T-cell (primary cell): ENCODE measurements at places on chromosomes 13 and 19.

GRCh38 chr13:98059276-98059675 lies 83.6 kb upstream of the FARP1 start:
- DNase-seq = no peak

DNA sequence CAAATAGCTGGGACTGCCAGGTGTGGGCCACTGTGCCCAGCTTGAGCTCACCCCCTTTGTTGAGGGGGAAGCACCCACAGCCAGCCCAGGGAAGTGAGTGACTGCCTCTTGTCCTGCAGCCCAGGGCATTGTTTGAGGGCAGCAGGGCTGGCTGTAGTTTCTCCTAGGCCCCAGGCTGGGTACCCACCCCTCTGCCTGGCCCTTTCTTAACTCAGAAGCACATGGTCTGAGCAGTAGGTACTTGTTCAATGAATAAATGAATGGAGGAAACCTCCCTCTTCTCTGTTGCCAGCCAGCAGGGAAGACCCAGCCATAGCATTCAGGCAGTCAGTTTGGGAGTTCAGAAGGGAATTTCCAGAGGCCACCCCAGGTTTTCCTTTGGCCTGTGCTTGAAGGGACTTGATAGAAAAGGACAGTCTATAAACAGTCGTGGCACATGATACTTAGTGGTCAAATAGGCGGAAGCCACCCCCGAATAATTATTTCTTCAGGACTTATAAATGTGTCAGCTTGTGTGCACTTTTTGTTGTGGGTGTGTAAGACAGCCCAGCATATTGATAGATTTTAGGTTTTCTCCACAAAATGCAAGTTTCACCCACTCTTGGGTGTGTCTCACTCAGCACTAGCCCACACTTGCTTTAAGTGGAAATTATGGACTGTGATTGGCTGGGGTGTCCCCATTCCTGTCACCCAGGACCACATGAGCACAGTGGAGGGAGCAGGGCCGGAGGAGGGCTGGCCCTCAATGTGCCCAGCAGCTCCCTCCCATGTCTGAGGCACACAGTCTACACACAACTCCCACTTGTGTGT lies 33.1 kb downstream of the GATAD2A start:
- no peak for DNase-seq

- DNase-seq = no peak
Measured at GRCh38 chr13:49571299-49572240, 13.8 kb downstream of the RCBTB1 start.

GRCh38 chr19:17448131-17448967 lies at the start of gene TMEM221:
TSS of gene TMEM221 (minus strand) at chr19:17448668. CDS start at chr19:17448462, 206 bp downstream.
- peak; percentile 28 for DNase-seq

DNA sequence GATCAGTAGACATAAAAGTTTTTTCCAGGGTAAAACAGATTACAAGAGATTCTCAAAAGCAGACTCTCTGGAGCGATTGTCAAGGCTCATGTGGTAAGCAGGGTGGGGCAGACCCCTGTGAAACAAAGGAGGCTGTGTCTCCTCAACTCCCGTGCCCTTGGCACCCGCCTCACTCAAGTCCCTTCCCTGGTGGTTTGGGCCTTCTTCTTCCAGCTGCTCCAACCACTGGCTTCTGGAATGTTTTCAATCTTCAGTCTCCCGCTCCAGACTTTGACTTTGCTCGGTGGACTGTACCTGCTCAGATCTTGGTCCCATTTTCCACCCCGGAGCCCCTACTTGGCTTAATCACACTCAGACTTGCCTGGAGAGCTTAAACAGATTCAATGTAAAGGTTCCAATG lies 74.8 kb upstream of the STK24 start:
- DNase-seq = no peak

GRCh38 chr13:31022928-31023530 lies 90.6 kb downstream of the TEX26 start:
- no peak for DNase-seq

DNA sequence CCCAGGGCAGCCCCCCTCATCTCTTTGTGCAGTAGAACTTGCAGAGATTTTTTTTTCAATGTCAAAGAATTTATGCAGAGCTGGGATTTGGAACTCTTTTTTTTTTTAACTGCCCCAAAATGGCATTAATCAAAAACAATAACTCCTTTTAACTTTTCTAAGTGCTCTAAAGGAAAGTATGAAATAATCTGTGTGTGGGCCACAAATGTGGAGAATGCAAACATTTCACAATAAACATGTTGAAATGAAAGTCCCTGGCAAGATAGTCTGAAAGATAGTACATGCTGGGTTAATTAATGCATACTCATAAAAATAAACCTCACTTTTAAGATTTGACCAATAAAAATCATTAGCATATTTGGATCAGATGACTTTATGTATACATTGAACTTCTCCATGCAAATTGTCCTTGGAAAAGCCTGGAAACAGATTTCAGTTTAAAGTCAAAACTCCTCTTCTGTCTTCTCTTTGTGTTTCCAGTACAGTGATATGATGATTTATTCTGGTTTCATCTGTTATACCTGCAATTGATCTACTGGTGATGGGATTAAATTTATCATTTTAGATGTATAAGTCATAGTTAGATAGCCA lies 30.5 kb upstream of the ZNF536 start:
- no peak for DNase-seq

- DNase-seq = no peak
Measured at GRCh38 chr13:75226733-75227435, 255.1 kb downstream of the TBC1D4 start.

DNA sequence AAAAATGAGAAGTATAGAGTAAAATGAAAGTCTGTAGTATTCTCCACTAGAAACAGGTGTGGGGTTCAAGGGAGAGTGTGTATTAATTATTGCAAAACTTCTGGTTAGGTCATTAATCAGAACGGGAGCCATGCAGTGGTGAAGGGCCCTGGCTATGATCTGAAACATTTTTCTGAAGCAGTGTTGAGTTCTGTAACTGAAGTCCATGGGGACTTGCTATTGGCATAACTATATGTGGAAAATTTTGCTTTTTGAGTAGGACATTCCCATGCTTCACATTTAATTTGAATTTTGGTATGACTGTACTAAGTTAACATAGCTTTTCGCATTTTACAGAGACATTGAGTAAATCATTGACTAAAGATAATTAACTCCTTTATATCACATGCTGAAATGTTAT lies 67.5 kb downstream of the LRCH1 start:
- no peak for DNase-seq

DNA sequence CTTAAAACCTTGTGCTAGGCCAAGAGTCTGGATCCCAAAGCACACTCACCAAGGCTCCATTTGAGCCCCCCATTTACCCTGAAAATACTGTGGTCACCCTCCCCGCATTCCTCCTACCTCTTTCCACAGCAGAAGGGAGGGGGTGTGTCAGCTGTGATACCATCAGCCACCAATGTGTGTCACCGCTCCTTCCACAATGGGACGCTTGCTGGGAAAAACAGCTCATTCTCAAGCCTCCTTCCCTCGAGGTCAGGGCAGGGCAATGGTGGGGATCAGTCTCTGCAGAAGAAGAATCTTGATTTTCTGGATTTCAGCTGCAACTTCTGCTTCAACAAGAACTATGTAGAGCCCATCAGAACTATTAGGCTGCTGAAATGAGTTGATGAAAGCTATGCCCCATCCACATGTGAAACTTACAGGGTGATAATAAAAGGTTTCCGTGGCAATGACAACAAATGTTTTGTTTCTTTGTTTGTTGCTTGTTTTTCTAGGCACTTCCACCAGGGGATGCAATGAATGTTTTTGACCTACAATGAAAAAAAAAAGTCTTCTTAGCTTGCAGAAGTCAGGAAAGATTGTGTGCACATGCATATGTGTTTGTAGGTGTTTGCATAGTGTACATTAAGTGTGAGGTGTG lies 26.4 kb upstream of the ZNF507 start:
- no peak for DNase-seq

DNA sequence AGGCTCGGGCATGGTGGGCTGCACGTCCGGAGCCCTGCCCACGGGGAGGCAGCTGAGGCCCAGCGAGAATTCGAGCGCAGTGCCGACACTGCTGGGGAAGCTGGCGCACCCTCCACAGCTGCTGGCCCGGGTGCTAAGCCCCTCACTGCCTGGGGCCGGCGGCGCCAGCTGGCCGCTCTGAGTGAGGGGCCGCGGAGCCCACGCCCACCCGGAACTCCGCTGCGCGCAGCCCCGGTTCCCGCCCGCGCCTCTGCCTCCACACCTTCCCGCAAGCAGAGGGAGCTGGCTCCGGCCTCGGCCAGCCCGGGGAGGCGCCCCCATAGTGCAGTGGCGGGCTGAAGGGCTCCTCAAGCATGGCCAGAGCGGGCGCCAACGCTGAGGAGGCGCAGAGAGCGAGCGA lies 2080.4 kb downstream of the PCDH9 start:
- no peak for DNase-seq

DNA sequence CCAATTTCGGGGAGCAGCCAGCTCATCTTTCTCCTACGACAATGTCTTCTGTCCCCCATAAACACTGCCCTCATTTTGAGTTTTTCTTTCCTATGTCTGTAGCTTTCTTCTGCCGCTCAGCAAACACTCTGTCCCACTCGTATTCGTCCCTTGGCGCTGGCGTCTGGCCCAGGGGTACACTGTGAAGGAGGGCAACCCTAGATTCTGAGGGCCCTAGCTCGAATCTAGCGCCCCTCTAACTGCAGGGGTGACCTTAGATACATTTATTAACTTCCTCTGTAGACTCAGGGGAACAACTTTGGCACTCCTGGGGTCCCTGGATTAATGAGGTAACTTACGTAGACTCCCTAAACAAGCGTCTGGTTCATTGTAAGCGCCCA lies 677 bp upstream of the LRCH1 start:
- no peak for DNase-seq

DNA sequence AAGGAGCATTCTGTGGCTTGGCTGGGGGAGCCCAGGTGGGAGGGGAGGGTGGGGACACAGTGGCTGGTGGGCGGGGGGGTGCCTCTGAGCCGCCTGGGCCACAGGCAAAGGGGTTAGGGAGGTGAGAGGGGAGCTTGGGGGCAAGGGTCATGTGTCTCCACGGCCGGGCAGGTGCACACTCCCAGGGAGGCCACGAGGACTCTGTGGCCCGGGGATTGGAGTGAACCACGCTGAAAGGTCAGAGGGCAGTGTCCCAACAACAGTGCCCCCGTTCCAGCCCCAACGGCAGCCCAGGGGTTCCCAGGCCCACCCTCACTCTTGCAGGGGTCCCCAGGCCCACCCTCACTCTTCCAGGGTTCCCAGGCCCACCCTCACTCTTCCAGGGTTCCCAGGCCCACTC lies 9.6 kb downstream of the C2CD4C start:
- no peak for DNase-seq

DNA sequence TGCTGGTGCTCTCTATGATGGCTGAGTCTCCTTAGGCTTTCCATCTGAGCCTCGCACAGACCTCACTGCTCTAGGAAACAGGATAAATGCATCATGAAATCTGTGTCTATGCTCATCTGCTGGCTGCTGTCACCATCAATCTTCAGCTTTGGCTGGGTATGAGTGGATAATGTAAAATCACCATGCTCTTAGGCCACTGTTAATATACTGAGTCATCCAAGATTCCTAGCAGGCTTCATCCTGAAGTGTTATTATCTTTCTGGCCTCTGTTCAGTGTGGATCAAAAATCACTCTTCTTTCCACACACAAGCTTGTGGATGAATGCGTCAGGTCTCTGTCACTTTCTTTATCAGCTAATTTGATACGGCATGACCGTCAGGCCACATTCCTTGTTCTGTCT lies 317.4 kb downstream of the NALCN start:
- DNase-seq = no peak

DNA sequence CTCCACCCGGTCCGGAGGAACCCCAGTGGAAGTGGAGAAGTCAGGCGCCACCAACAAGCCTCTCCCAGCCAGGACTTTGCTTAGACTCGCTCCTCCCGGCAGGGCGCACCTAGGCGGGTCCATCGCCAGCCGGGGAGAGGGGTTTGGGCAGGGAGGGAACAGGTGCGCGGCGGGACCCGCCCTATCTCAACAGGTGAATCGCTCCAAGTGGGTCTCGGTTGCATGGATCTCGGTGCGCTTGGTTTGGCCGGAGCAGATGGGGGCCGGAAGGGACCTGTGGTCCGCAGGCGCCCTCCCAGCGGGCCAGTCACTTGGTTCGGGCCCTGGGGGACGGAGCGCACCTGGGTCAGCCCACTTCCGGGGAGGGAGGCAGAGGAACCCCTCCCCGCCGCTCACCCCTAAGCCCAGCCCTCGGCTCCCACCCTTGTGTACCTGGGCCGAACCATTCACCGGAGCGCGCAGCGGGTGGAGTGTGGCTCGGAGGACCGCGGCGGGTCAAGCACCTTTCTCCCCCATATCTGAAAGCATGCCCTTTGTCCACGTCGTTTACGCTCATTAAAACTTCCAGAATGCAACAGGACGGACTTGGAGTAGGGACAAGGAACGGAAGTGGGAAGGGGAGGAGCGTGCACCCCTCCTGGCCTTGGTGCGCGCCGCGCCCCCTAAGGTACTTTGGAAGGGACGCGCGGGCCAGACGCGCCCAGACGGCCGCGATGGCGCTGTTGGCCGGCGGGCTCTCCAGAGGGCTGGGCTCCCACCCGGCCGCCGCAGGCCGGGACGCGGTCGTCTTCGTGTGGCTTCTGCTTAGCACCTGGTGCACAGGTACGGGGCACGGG lies at the start of gene LSR:
TSS of gene LSR (plus strand) at position 693 of the 836 bp plus-strand sequence. CDS start at position 714, 21 bp downstream.
- peak; percentile 59 for DNase-seq

DNA sequence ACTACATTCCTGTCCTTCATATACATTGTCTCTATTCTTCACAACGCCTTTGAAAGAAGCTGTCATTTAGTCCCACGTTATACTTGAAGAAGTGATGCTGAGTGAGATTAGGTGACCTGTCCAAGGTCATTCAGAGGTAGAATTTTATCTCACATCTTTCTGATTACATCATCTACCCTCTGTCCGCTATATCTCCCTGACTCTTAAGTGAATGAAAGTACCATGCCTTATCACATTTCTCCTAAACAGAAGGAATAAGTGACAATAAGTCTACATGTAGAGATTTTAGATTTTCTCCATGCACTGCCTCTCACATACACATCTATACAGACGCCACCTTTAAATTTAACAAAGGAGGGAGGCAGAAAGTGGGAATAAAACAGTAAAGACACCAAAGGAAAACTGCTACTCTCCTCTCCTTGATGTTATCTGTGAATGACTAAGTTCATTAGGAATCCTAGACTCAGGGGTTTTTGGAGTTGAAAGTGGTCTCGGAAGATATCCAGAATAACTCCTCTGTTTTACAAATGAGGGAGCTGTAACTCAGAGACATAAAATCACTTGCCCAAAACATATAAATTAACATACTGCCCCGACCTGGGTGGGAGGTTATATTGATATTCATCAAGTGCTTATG lies 4.9 kb upstream of the CLDN10 start:
- no peak for DNase-seq

- no peak for DNase-seq
Measured at GRCh38 chr13:27442071-27442647, 8.2 kb downstream of the MTIF3 start.

GRCh38 chr13:44271915-44272341 lies 101.7 kb upstream of the SERP2 start:
- DNase-seq = no peak
